ENCODE measurements at places on chromosomes 16 and 17. TPM values are rescaled to one million over a fixed set of nuclear protein-coding genes. Genes with fewer than 3 reads are reported as not detected.

The CACNG1 gene
- polyA plus RNA-seq, result not detected

The HID1 gene
- 0.15 TPM for polyA plus RNA-seq

The NXN gene
- polyA plus RNA-seq, result 84.0 TPM

The TBC1D3K gene
- not detected for polyA plus RNA-seq

The SDR42E2 gene
- not detected for polyA plus RNA-seq

The TMC7 gene
- 1.4 TPM for polyA plus RNA-seq

The KRTAP9-2 gene
- polyA plus RNA-seq, result not detected

The ITGAD gene
- not detected for polyA plus RNA-seq

The CMTM2 gene
- not detected for polyA plus RNA-seq

- DNase-seq, result no peak
Observed at GRCh38 chr16:84355149-84355548, 13.2 kb upstream of the ATP2C2 start.

GRCh38 chr16:75558846-75559401 lies 2.9 kb upstream of the TMEM231 start:
- peak; percentile 4 for DNase-seq

- DNase-seq, result no peak
Observed at GRCh38 chr16:61596655-61597054, 439.6 kb downstream of the CDH8 start.

DNA sequence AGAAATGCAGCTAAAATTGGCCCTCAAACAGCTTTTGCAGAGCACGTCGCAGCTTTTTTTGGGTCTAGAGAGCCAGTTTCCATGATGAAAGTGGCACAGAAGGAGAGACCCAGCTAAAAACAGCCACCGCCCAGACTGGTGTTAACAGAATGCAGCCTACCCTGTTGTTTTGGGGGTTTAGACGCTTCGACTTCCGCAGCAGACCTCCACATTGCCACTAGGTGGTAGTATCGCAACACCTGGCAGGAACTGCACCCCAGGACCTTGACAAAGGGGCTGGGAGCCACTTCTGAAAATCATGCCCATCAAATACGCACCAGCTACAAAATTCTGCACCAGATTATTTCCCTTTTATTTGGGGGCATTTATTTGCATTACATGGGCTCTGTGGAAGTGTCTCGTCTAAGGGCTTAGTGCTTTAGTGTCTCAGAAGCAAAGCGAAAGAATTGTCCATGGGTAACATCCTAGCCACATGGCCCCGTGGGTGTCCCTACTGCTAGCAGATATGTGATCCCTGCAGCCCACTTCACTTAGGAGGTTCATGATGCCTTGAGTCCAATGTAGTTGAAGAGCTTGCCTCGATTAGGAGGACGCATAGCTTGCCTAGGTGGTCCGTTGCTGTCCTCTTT lies 167.1 kb downstream of the HAPSTR1 start:
- no peak for DNase-seq

- DNase-seq, result no peak
Observed at GRCh38 chr17:62405451-62405850, 18.2 kb upstream of the METTL2A start.

DNA sequence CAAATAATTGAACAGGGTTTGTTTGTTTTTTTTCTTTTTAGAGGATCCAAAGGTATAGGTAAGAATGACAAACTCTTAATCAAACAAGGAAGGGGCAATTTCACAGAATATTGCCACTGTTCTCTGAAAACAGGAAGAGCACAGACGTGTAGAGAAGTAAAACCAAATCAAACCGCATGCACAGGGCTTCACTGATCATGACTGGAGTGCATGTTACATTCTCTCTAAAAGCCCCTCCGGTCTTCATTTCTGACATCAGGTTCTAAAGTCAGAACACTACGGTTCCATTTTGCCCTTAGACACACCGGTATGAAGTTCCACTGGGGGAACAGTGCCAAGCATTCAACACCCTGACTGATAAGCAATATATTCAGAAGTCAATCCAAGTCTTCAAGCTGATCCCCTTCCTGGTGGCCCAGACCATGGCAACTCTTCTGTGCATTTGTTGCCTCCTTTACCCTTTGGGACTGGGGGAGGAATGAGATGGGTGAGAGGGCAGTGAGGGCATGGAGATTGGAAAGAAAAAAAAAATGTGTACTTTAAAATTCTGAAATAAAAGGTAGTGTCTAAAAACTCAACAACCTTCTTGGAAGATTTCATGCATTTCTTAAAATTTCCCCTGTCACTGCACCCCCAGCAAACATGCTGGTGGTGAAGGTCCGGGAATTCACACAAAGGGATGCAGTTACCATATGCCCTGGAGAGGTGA lies 1.4 kb downstream of the MMD start:
- DNase-seq, result no peak

- no peak for DNase-seq
Observed at GRCh38 chr16:72978212-72978611, 69.7 kb downstream of the ZFHX3 start.

- no peak for DNase-seq
Observed at GRCh38 chr17:5254414-5254813, 19.8 kb upstream of the SCIMP start.

DNA sequence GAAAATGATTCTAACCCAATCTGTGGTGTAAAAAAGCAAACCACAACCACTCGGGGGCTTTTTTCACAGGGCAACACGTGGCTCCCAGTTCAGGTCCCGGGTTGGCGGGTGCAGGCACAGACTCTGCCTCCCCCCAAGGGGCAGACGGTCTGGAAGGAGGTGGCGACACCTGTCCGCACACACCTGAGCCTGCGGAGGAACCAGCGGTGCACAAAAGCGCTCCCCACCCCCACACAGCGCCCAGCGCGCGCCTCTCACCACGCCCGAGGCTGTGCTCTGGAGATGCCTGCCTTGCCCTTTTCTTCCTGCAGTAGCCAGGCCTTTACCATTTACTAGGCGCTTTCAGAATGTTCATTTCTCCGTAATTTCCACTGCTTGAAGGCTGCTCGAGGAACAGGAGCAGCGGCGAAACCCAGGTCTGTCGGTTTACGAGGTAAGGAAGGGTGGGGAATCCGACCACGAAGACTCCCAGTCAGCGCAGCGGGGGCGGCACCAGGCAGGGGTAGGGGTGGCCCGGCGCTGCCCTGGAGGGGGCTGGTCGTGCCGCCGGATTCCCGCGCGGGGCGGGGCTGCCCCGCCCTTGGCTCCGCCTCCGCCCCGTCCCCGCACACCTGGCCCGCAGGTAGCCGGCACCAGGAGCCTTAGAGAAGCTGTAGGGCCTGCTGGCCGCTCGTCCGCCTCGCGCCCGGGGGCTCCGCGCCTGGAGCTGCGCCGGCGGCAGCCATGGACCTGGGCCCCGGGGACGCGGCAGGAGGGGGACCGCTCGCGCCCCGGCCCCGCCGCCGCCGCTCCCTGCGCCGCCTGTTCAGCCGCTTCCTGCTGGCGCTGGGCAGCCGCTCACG lies at the start of gene USP43:
Gene USP43 (plus strand): TSS at position 608 of the 842 bp plus-strand sequence. CDS start 116 bp downstream, at position 724.
- peak; percentile 78 for DNase-seq

- DNase-seq, result no peak
Observed at GRCh38 chr17:50270435-50271362, 3.6 kb upstream of the TMEM92 start.

DNA sequence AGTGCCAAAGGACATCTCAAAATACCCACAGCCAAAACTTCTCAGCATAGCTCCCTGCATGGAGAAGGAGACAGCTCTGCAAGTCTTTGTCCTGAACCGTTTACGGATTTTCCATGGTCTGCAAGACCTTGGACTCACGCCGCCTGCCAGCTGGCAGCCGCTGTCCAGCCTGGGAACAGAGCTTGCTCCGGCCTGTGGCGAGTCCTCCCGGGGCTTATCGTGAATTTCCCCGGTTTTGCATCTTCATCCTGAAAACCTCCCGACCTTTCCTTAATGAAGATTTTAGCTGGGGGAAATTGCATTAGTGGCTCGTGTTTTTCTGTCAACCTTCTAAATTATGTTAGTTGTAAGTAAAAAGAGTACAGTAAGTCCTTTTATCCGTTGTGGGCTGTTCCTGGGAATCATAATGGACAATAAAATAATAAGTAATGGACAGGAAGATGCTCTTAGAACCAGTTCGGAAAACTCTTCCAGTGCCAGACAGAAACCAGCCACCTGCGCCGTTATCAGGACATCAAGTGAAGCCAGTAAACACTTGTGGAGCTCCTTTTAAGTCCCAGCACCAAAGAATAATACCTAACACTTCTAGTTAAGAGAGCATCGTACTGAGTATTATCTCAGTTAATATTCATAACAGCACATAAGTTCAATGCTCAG lies 112.4 kb upstream of the NOL11 start:
- DNase-seq, result no peak

DNA sequence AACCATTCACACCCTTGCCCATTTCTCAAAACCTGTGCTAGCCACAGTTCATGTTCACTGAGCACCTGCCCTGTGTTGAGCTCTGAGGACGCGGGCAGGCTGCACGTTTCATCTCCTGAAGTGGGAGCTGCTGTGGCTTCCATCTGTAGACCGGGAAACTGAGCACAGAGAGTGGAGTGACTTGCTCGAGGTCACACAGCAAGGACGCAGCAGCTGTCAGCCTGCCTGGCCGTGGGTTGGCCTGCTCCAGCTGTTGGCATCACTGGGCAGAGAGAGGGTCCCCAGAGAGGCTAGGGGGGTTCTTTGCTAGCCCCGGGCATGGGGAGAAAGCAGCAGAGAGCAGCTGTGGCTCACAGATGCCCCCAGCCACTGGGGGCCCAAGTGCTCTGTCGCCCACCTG lies 28.8 kb downstream of the ZFPM1 start:
- no peak for DNase-seq

GRCh38 chr16:2160915-2161551 lies 5.5 kb downstream of the TRAF7 start:
- DNase-seq, result peak; percentile 32

DNA sequence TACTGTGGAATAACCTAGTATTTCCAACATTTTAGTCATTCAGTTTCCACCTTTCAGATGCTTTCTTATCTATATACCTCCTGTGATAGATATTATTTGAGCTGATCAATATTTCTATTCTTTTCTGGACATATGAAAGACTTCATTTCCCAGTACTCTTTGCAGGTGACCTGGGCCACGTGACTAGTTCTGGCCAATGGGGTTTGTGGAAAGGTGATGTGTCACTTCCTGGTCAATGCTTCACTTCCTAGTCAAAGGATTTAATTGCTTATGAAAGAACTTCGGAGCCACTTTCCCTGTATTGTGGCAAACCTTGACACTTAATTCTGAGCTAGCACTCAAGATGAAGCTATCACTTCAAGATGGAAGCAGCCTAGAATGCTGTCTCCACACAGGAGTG lies 248.9 kb upstream of the FOXF1 start:
- no peak for DNase-seq

DNA sequence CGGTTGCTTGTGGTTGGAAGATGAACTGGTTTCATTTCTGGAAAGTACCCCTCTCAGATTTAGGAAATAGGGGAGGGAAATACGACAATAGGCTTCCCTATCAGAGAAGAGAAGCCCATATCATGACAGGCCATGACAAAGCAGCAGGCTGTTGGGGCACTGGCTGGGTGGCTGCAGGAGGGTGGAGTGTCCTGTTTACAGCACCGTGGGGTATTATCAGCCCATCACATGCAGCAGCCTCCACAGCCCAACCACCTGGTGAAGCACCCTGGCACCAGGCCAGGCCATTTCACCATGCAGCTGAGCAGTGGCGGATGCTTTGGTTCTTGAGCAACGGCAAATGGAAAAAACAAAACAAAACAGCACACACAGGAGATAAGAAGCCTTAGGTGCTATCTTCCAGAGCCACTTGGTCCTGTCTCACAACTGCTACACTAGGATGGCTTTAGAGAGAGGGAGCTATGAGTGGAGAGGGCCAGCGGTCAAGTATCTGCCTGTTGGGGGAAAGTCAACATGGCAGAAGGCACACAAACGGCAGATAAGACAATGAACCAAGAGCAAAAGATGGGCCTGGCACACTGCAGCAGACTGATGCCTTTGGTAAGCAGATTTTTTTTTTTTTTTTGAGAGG lies 24.2 kb downstream of the FAM117A start:
- DNase-seq, result peak; percentile 55

DNA sequence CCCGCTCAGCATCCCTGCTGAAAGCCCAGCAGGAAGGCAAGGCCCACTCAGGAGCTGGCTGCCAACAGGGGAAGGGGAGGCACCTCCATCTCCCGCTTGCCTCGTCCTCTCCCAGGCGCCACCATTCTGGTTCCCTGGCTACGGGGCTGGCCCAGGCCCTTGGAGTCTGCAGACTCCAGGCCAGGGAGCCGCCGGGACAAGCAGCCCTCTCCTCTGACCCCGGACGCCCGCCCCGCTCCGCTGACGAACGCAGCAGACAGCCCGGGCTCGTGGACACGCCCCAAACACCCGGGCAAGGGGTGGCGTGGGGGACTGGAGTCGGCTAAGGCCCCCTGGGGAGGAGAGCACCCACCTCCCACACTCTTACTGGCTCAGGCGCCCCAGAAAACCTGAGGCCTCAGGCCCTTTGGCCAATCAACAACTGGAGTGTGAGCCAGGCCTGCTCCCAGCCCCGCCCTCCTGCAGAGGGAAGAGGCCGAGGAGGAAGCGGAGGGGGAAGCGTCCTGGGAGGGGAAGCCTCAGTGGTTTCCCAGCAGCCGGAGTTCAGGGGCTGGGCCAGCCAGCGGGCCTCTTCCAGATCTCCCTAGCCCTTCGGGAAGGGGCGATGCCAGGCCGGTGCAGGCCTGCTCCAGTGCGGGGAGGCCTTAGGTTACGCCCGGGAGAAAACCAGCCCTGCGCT lies 4.2 kb downstream of the MNT start:
- DNase-seq, result peak; percentile 90

DNA sequence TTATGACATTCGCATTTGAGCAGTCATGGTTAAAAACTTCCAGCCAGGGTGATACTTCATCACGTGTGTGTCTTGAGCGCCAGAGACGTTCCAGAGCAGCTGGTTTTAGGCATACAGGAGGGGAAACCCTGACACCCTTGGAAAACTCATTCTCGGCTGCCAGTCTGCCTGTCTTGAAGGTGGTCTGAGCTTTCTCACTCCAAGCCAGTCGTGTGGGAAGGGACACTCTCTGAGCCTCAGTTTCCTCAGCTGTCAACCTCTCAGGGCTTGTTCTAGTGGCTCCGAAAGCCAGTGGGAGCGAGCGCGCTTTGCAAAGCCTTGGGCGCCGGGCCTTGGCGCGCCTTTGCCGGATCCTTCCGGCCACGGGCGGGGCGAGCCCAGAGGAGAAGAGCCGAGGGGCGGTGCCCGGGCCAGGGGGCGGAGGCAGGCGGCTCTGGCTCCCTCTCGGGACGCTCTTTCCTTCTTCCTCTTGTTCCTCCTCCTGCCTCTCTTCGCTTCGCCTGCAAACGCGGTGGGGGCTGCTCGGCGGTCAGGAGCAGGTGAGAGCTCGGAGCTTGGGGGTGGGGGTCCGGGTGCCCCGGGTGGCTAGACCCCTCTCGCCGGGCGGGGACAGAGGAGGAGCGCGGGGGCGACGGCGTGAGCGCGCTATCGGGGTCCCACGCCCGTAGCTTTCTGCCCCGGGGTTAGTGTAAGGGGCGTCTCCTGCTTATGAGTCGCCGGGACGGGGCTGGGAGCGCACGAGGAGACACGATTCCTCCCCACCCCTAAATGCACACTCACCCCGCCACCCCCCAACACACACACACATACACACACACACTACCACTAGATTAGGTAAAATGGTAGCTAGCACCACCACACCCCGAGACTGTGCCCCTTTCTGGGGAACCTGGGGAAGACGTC lies at the start of gene LDAF1:
Gene LDAF1 (plus strand): TSS at position 467 of the 903 bp plus-strand sequence. CDS start 2,509 bp downstream, outside the sequence.
- DNase-seq, result peak; percentile 53

GRCh38 chr17:17900615-17901520 lies 64.1 kb upstream of the SREBF1 start:
- no peak for DNase-seq

Data from foreskin keratinocyte (primary cell).